Stimulated activated CD4-positive, alpha-beta T cell treated with anti-CD3 and anti-CD28 coated beads, TNF-alpha, amount 100 ng/mL, for 48 hours (primary cell): ENCODE measurements at places on chromosomes 2 and 18.
A peak's percentile ranks its signal among the peaks of the same experiment; 100 is the strongest.

GRCh38 chr2:238238766-238239542, 884 bp downstream of the HES6 start:
- DNase-seq: no peak

DNA sequence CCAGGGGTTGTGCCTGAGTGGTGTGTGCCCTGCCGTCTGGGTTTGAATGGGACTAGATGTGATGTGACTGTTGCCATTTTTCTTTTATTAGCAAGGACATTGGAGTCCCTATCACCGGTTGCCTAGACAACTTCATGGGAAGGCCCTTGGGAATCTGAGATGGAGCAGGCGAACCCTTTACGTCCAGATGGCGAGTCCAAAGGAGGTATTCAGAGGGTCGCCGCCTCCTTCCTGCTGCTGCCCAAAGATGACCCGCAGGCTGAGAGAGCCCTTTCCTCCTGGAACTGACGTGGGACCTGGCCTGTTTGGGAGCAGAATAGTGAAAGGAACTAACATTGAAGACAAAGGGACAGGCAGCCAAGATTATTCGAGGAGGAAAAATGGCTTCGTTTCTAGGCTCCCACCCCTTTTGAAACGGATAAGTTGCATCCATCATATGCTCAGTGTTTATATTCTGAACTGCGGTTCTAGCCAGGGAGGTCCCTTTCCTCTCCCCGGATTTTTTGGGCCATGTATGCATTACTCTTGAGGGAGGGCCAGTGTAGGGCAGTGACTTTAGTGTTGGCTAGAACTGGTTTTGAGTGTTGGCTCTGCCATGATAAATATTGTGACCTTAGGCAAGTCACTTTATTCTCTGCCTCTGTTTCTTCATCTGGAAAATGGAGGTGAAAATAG, 673 bp downstream of the CENPO start:
- no peak for DNase-seq

DNA sequence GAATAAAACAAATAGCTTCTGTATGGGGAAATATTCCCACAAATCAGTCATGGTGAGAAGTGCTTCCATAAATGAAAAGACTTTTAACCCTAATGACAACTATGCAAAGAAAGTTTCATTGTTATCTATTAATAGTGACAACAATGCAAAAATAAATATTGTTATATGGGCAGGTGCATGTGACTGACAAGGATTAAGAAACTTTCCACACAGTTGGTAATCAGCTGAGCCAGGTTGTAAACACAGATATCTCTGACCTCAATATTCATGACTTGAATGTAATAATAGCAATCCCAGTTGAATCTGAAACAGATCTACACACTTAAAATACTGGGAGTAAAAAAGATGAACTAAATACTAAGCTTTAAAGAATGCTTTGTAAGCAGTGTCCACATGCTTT, 517.0 kb upstream of the SOX11 start:
- DNase-seq: no peak

DNA sequence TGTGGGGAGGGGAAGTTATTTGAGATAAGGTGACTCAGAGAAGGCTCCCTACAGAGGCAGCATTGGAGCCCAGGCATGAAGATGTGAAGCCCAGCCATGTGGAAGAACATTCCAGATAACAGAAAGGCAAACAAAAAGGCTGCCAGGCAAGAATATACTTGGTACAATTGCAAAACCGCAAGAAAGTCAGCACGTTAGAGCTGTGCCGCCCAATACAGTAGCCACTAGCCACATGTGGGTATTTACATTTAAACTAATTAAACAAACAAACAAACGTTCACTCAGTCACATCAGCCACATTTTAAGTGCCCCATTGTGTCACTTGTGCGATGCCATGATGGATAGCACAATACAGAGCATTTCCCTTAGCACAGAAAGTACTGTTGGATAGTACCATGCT, 179.6 kb downstream of the SATB2 start:
- no peak for DNase-seq

DNA sequence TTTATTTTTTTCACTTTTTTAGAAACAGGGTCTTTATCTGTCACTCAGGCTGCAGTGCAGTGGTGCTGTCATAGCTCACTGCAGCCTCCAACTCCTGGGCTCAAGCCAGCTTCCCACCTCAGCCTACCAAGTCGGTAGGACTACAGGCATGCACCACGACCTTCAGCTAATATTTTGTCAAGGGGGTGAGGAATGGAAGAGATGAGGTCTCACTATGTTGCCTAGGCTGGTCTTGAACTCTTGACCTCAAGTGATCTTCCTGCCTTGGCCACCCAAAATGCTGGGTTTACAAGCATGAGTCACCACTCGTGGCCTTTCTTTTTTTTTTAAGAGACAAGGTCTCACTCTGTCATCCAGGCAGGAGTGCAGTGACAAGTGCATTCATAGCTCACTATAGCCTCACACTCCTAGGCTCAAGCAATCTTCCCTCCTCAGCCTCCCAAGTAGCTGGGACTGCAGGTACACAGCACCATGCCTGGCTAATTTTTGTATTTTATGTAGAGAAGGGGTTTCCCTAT, 13.4 kb downstream of the PPP1R7 start:
- DNase-seq: no peak

DNA sequence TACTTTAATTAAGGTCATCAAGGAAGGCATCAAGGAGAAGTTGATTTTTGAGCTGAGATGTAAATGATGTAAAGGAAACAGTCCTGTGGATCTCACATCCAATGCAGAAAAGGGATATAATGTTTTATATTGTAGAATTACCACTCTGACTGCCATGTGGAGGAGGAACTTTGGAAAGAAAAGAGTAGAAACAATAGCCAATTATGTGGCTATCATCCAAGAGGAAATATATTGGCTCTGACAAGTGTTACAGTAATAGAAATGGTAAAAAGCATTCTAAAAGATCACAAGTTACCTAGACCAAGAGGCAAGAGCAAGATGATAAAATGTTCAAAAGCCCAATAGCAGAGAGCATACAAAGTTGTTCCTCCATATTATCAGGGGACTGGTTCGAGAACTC, 26.8 kb downstream of the BARD1 start:
- DNase-seq: no peak

- DNase-seq: no peak
Measured at GRCh38 chr2:232699110-232699509, 2.0 kb downstream of the GIGYF2 start.

GRCh38 chr2:134370655-134371445, 117.0 kb downstream of the MGAT5 start:
- no peak for DNase-seq

DNA sequence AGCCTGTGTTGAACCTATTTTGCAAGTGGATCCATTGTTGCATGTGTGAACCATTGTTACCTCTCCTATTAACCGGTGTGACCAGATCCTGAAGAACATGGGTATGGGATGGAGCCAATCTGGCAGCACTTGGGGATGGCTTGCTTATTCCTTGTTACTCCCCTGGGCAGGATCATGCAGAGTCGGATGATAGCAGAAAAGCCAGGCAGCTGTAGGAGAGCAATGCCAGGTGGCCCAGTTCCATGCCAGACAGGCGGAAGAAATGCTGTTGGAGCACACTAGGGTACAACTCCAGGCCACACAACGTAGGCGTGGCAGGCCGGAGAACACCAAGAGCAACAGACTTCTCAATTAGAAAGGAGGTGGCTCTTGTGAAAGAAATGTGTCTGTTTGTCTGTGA, 16.3 kb upstream of the MYO1B start:
- no peak for DNase-seq

DNA sequence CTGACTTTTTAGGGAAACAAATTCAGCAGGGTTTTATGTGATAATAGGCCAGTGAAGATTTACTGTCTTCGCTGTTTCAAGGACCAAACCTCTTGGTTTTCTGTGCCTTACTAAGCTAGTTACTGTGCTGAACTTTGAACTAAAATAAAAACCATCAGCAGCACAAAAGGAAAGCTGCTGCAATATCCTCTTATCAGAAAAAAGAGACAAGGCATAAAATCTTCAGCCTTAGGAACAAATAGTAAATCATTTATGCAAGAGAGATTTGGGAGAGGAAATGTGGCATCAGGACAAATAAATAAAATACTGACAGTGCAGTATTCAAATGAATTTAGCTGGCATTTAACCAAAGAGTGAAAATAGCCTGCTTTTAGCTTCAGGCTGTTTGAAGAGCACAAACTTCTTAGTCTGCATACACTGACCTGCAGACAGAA, 64.1 kb upstream of the EHBP1 start:
- no peak for DNase-seq

GRCh38 chr18:48818329-48819254, 132.2 kb downstream of the SMAD7 start:
- no peak for DNase-seq

GRCh38 chr2:129884221-129884786, 95.2 kb upstream of the RAB6C start:
- DNase-seq: no peak

DNA sequence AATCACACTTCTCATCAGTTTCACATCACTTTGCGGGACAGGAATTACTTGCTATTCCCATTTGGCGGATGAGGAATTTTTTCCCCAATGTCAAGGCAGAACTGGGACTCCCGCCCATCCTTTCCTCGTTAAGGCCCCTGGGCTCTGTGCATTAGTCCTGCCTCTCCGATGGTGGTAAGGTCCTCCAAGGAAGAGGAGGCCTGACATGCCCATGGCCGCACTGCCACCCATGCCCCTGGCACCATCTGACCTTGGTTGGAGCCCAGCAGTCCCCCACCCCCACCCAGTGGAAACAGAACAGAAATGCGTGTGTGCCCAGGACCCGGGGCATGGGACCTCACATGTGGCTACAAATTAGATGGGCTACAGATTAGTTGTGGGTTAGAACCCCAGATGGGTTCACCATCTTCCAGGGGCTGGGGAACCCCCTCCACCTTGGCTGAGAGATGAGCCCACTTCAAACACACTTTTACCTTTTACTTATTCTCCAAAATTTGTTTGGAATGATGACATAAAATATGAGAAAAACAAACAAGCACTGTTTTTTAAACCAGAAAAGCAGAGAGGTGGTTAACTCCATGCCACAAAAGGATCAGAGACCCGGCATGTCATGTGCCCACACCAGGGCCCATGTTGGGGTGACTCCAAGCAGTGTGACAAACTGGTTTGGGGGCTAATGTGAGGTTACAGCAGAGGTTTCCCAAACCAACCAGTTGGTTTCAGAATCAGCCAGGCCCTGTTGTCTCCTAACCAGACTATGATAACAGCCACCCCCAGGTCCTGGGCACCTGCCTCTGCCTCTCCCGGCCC, 11.0 kb upstream of the DUSP2 start:
- DNase-seq: peak; percentile 67

DNA sequence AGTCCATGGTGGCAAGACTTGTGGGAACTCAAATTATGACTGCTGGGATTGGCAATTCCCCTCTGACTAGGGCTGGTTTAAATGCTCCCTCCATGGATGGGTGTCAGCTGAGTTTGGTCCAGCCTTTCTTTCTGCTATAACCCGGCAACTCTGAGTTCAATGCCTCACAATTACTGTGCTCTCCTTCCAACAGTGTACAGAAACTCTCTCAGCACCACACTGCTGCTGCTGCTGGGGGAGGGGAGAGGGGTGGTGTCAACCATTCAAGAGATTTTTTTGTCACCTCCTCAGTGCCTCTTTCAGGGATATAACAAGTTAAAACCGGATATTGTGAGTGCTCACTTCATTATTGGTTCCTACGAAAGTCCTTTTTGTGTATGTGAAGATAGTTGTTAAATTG, 830.3 kb upstream of the NXPH2 start:
- DNase-seq: no peak

DNA sequence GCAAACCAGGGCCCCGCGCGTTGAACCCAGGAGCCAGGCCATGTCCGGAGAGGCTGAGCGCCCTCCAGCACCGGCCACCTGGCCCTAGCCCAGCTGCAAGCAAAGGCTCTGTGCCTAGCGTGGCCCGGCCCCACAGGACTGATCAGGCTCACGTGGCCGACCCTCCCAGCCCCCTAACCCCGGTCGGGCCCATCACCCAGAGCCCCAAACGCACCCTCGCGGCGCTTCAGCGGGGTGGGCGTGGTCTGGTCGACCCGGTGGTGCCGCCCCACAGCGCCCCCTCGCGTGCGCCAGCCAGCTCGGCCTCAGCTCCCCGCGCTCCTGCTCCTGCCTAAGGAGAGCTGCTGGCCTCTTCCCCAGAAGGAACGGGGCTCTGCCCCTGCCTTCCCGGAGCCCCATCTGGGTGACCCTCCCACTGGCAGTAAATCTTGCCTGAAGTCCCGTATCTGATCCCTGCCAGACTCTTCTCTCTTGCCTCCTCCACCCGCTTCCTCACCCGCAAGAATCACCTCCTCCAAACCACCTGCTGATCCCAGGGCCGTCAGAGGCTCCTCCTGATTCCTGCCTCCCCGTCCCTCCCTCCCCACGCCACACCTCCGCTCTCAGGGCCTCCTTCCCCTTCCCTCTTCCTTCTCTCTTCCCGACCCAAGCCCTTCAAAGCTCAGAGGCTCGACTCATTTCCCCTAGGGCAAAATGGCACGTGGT, 12.3 kb upstream of the TEX51 start:
- peak; percentile 67 for DNase-seq

GRCh38 chr2:19829672-19830071, 72.1 kb downstream of the TTC32 start:
- DNase-seq: no peak

DNA sequence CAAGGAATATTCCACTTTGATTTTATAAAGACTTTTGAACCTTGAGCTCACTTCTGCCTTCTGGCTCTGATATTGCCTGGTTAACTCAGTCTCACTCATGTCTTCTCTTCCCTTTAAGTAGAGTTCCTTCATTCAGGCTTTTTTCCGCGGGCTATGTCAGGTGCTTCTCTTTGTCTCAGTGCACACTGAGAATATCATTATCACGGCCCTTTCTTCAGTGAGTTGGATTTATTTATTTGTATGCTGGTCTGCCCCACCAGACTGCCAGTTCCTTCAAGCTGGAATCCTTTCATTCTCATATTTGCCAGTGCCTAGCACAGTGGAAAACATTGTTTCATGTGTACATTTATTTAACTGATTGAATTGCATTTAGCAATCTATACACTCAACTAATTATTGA, 136.5 kb downstream of the DOK6 start:
- DNase-seq: no peak

- DNase-seq: no peak
Measured at GRCh38 chr2:67499989-67500388, 102.9 kb downstream of the ETAA1 start.

- no peak for DNase-seq
Measured at GRCh38 chr2:109429567-109430328, 184.0 kb downstream of the SEPTIN10 start.

DNA sequence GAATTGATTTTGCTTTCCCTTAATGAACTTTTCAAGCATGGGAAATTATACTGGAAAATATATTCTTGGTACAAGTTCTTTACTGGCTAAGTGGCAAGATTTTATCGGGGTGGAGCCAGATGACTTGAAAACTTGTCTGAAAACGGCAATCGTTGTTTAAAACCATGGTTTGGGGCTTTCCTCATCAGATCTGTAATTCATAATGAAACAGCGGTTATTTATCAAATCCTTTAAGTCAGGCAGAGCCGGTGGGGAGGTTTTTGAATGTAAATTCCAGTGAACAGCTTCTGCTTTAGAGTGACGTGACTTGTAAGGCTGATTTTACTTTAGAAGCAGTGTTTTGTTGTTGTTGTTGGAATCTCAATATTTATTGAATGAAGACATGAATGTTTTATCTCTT, 2.6 kb downstream of the SEC11C start:
- DNase-seq: no peak

- DNase-seq: no peak
Measured at GRCh38 chr2:108866041-108866440, 79.5 kb downstream of the CCDC138 start.

- DNase-seq: no peak
Measured at GRCh38 chr2:144230448-144231085, 289.4 kb downstream of the ZEB2 start.

- peak; percentile 31 for DNase-seq
Measured at GRCh38 chr2:71100195-71100964, 29.6 kb downstream of the MCEE start.

- DNase-seq: no peak
Measured at GRCh38 chr2:233084488-233084887, 24.3 kb downstream of the INPP5D start.

- DNase-seq: no peak
Measured at GRCh38 chr18:48778344-48779011, 172.3 kb downstream of the SMAD7 start.
